ENCODE measurements at places on chromosomes 3 and 15. TPM values are rescaled to one million over a fixed set of nuclear protein-coding genes. Genes with fewer than 3 reads are reported as not detected.

Gene DNAJA4
- total RNA-seq, result not detected

Gene TRH
- total RNA-seq, result not detected

Gene GABRR3
- 0.31 TPM for total RNA-seq

Gene CILP
- total RNA-seq, result not detected

Gene ATP8B4
- total RNA-seq, result 0.18 TPM

Gene SLC24A5
- not detected for total RNA-seq

Gene GABRB3
- total RNA-seq, result not detected

Gene RYR3
- total RNA-seq, result not detected

Gene CTXN2
- not detected for total RNA-seq

Gene SH2D7
- total RNA-seq, result not detected

Gene CLDN11
- total RNA-seq, result 4.9 TPM

Gene RASGRF1
- total RNA-seq, result 0.55 TPM

Gene SCAANT1
- not detected for total RNA-seq

Measured in HepG2 (cell line).